Muscle of arm (tissue), 14 donors: ENCODE measurements at places on chromosomes 12 and 14.

- no peak for DNase-seq
Measured at GRCh38 chr12:75317784-75318183, 12.3 kb downstream of the CAPS2 start.

- DNase-seq, result no peak
Measured at GRCh38 chr12:25434515-25434914, 118.6 kb downstream of the LMNTD1 start.

- DNase-seq, result no peak
Measured at GRCh38 chr12:47909839-47910465, 5.2 kb upstream of the VDR start.

GRCh38 chr14:60722357-60723115 is 1.6 kb downstream of the SIX4 start:
- peak; percentile 50 for DNase-seq

- DNase-seq, result no peak
Measured at GRCh38 chr14:105941226-105942166, 415.1 kb downstream of the TMEM121 start.

GRCh38 chr12:123263196-123263817 is 8.3 kb downstream of the CDK2AP1 start:
- DNase-seq, result no peak

GRCh38 chr14:23175823-23176222 is 7.6 kb downstream of the SLC7A8 start:
- DNase-seq, result no peak

DNA sequence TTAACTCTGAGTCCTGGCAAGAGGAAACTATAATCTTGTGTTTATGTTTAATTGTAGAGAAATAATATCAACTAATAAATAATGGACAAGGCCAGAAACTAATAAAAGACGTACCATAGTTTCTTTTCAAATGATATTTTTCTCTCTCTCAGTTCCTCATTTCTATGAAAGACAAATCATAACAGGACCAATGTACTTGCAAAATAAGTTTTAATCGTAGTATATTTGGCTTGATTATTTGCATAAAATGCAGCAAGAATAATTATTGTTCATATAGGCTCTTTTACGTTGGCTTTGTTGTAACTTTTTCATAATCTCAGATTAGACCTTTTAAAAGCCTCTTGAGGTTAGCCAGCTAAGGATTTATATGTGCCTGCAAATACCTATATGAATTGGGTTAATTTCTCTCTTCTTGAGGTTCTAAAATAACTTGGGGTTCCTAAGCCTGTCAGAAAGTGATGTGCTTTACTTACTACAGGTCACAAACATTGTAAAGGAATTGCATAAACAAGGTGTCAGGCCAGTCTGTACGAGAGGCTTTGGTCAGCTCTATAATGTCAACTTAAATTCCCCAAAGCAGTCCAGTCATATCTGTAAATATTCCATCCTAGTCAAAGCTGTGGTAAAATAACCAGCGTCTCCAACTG is 152.8 kb upstream of the PTPRQ start:
- no peak for DNase-seq

DNA sequence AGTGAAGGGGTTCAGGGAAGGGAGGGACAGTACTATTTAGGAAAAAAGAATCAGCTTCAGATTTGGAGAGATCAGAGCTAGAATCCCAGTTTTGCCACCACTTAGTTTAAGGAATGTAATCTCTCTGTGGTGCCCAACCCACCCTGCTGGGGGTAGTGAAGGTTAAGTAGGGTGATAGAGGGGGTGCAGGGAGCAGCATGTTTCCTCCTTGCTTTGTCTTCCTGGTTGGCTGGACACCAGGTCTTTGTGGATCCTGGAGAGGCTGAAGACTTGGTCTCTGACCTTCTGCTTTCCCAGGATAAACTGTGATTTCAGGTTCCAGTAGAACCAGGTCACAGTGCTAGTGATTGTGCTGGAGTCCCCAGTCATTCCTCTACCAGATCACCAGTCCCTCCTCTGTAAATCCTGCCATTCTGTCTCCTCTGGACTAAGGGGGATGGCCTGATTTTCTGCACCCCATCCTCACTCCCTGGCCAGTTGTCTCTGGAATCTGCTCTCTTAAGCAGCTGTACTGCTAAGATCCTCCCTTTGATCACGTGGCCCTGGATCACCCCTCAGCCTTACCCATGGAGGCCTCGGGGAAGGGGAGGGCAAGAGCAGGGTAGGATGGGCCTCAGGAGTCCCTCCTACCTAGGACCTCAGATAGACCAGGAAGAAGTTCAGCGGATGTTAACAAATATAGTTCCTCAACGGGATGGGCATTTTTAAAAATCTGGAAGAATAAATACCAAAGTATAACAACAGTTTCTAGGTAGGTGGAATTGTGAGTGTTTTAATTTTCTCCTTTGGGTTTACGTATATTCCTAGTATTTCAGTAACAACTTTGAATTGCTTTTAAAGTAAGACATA is 3.1 kb downstream of the MAP3K12 start:
- DNase-seq, result peak; percentile 72

- no peak for DNase-seq
Measured at GRCh38 chr14:56587701-56588100, 8.1 kb downstream of the TMEM260 start.

DNA sequence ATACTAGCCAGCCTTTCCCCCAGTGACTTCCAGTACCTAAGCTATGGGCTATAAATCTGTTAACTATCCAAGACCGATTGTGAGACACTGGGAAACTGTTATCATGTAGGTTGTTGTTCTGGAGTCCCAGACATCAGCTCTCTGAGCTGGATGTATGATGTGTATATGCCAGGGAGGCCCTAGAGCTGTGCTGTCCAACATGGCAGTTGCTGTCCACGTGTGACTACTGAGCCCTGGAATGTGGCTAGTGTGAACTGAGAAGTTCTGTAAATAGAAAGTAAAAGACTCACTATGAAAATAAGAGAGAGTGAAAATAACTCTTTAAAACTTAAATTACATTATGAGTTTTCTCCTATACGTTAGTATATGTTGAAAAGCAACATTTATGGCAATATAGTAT is 755.8 kb upstream of the FBXO33 start:
- no peak for DNase-seq

DNA sequence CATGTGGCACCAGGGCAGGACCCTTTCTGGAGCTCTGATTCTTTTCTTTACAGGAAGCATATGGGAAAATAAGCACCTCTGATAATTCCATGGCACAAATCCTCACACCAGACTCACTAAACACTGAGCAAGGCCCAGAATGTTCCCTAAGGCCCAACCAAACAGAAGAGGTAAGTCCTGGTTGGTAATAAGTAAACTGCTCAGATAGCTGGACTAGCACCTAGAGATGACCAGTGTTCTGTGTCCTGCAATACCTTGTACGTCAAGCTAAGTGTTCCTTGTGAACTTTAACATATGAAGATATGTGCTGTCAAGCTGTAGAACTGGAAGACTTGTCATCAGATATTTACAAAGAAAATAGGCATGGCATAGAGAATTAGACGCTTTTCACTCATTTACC is 186.7 kb downstream of the ESR2 start:
- no peak for DNase-seq

DNA sequence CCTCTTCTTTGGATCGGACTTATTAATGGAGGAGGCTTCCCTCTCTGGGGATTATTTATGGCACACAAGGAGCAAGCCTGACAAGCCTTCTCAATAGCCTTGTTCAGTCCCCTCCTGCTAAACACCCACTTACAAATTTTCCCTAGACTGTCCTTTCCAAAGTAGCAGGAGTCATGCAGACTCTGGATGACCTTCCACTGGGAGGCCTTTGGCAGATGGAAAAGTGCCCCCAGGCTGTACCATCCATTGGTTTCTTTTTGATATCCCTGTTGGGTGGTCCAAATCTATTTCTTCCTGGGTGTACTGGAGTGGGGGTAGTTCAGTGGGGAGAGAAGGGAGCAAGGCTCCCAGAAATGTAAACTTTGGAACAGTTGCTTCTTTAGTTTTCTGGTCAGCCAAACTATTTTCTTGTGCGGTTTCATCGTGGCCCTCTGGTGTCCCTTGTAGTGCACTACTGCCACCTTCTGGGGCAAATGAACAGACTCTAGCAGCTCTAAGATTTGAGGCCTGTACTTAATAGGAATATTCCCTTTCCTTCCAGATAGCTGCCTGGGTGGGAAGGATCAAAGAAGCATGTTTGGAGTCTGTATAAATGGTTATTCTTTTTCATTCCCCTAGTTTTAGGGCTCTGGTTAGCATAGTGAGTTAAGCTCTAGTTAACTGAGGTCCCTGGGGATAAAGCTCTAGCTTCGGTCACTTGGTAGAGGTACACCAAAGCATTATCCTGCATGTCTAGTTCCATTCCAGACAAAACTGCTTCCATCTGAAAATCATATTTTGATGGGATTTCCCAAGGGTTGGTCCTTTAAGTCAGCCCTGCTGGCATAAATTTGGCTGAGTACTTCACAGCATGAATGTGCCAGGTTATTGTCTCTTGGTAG is 409.5 kb downstream of the SLC6A15 start:
- DNase-seq, result peak; percentile 61

DNA sequence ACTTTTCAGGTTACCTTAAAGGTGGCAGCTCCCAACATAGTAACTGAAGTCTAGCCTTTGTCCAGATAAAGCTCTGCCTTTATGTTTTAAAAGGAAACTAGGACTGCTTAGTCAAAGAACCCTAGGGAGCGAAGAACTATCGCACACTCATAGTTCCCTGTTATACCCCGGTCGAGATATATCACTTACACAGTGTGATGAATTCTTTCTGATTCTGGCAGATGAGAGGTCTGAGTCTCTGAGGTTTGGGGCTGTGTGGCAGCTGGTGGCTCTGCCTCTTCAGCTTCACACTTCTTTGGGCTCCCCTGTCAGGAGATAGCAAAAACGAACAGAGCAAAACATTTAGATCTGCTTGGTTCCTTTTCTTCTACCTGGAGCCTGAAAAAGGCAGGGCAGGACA is 17.0 kb downstream of the ACIN1 start:
- no peak for DNase-seq

DNA sequence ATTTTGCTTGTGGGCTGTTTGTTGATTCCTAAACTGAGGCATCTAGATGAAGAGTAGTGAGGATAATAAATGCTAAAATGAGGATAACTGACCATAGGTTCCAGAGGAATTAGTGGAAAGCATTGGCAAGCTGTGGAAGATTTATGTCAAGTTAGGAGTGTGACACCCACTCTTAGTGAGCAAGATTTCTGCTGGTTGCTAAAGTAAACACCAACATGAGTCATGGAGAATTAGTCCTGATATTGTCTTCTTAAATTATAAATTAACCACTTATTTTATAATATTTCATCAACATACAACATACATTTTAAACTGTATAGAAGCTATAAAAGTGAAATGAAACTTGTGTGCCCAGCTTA is 328.2 kb downstream of the RPL10L start:
- DNase-seq, result no peak

DNA sequence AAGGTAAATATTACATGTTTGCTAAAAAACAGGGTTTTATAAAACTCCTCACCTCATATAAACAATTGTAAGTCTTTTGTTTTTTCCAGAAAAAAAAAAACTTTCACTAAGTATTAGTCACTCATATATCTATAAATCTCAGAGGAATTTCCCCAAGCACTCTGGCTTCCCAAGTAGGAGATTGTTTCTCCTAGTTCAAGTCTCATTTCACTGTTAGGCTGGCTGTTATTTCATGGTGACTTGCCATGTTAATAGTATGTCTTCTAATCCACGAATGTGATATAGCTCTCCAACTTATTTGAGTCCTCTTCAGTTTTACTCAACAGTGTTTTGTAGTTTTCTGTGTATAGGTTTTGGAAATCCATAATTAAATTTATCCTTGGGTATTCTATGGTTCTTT is 61.6 kb downstream of the CAPZA3 start:
- peak; percentile 16 for DNase-seq

GRCh38 chr14:34794217-34794616 is 79.8 kb upstream of the CFL2 start:
- no peak for DNase-seq

- no peak for DNase-seq
Measured at GRCh38 chr14:75433631-75434071, 5.8 kb downstream of the JDP2 start.

- DNase-seq, result no peak
Measured at GRCh38 chr14:104155513-104155912, 17.1 kb downstream of the KIF26A start.

- no peak for DNase-seq
Measured at GRCh38 chr12:105100998-105101397, 6.5 kb upstream of the WASHC4 start.

DNA sequence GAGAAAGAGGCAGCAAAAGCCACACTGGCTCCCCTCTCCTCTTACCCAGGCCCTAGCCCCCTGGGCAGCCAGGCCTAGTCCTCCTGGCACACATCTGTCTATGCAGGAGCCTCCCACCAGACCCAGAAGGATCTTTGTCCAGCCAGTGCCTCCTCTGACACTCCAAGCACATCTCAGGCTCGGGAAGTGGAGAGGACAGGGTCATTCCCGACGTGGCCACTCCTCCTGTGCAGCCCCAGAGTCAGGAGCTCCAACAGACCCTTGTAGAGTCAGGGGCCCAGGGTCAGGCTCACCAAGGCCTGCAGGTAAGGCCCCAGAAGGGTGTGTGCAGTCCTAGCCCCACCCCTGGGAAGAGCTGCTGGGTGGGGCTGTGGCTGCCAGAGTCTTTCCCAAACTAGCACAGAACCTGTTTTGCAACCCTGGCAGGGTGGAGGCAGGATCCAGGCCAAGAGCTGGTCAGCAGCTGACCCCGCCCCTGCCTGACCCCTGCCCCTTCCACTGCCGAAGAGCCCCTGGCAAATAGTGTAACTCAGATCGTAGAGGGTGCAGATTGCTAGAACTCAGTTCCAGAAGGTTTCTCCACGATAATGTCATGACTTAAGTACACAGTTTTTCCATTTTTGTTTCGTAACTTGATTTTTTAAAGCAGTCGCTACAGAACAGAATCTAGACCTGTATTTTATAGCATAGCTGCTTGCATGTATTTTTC is 26.6 kb upstream of the PNMA1 start:
- DNase-seq, result no peak

DNA sequence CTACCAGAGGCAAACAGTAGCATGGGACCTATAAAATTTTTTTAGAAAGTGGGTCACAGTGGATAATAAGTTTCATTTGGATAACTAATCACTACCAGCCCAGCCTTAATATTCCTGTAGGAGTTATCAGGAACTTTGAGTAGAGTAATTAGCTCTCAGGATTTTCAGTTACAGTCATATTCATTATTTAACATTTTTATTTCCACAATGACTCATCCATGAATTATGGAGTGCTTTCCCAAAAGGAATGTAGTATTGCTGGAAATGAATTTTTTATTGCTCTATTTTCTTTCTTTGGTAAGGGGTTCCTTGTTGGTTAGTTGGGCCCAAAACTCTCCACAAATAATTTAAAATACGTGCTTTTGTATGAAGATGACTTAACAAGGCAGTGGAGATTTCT is 53.7 kb downstream of the ERC1 start:
- peak; percentile 1 for DNase-seq

GRCh38 chr14:52522033-52522432 is 30.3 kb downstream of the TXNDC16 start:
- DNase-seq, result no peak

GRCh38 chr14:105863296-105864108 is 337.1 kb downstream of the TMEM121 start:
- DNase-seq, result no peak

- DNase-seq, result no peak
Measured at GRCh38 chr14:42533476-42533875, 926.8 kb downstream of the LRFN5 start.

DNA sequence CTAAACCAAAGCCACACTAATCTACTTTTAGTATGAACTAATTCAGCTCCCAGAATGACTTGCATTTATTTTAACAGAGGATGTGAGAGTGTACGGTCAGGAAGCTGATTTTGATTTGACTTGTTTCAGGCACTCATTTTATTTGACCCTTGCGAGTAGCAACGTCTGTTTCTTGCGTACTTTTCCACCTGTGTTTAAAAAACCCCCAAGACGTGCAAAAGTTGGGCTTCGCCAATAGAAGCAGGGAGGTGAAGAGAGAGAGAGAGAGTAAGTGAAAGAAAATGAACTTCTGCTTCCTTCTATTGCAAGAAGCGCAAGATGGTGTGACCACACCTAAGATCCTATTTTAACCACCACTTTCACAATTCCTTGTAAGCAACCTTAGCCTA is 6.7 kb upstream of the SLC15A4 start:
- no peak for DNase-seq
